ENCODE measurements at places on chromosomes 1 and 21.

DNA sequence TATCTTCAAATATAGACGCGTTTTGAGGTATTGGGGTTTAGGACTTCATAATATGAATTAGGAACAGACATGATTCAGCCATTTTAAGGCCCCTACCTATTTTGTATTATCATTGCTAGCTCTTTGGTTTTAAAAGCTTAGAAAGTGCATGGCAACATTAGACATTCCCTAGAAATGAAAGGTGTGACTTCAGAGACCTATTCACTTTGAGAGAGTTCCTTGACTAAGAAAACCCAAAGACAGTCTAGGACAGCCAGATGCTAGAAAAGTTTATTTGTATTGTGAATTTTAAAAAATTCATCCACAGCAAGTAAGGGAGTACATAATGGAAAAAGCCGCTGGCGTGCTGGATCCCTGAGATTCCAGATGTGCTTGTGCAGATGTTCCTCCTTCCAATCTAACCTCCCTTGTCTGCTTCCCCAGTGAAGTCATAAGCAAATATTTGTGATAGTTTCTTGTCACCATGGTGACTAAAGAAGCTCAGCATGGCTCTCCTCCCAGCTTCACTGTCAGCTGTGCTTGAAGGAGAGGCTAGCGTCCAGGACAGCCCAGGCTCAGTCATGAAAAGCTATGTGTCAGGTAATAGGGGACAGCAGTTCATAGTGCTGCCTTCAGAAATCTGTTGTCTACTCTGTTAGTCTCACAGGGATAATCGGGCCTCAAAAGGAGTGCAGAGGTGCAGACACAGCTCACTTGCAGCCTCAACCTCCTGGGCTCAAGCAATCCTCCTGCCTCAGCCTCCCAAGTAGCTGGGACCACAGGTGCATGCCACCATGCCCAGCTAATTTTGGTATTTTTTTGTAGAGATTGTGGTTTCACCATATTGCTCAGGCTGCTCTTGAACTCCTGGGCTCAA, 34.8 kb downstream of the KPNA6 start:
- no peak for DNase-seq

- DNase-seq = no peak
Measured at GRCh38 chr1:228349701-228350171, 56.9 kb downstream of the TRIM11 start.

DNA sequence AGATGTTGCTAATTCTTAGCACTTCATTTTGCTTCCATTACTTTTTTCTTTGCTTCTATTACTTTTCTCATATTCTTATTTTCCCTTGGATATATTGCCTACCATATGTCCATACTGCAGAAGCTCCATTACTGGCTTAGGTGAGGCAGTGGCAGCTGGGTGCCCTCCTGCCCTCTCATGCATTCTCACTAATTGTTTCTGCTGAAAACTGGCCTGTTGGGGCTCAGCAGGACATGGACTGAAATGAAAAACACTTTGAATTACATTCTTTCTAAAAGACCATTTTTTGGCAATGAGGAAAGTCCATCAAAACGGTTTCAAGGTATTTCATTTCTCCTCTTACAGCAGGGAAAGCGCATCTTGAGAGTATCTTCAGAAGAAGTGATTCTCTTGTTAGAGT, 122.9 kb downstream of the MAST2 start:
- no peak for DNase-seq

DNA sequence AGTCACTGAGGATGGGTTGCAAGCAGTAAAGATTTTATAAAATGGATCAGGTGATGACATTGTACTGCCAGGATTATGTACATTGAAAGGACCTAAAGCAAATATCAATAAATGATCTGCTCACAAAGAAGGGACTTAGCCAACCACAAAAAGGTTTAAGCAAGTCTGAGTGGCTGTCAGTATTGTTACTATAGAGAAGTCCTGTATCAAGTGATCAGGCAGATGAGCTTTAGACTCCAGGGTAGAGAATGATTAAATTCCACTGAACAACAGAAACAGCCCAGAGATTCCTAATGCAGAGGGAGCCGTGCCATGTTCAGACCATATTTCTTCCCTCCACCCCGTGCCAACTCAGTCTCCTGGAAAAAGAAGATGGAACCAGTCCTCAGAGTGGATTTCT, 138.9 kb downstream of the SETD4 start:
- no peak for DNase-seq

- no peak for DNase-seq
Measured at GRCh38 chr1:69567652-69568420, at the start of gene LRRC7. LRRC7 (plus strand) TSS chr1:69567922; CDS start chr1:69568640, 718 bp downstream.

DNA sequence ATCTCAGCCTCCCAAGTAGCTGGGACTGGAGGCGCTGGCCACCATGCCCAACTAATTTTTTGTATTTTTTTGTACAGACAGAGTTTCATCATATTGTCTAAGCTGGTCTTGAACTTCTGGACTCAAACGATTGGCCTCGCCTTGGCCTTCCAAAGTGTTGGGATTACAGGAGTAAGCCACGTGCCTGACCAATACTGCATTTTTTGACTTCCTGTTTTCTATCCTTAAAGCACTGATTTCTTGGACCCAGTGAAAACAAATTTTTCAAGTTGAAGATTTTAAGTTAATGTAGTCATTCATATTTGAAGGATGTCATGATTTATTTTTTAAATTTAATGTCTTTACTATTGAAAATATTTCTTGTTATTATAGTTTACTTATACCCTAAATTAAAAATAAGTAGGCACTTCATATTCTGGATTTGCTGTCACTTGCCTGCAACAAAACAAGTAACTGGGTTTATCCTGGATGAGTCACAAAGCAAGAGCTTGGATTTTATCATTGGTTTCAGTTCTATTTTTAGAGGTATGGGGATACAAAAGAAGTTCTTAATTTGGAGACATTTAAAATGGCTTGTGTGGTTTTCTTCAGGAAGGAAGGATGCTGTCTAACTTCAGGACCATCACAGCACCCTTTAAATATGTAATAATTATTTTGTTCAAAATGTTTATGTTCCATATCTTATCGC, 2.2 kb upstream of the VPS45 start:
- DNase-seq = no peak

- no peak for DNase-seq
Measured at GRCh38 chr1:46278807-46279206, 24.6 kb downstream of the LRRC41 start.

GRCh38 chr21:45429221-45430175, 24.5 kb downstream of the COL18A1 start:
- DNase-seq = no peak

DNA sequence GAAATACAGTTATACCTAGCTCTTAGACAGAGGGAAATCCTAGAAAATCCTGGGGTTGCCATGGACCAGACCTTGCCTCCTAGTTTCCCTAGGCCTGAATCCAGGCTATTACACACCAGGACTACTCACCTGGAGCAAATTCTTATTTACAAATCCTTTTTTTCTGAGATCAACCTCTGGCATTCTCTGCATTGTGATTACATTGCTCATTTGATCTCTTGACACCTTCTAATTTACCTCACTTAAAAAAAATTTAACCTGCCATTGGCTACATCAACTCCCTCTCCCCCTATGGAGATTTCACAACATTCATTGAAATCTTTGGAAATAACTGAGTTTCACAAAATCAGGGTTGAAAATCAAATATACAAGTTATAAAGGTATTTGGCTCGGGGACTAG, 2.9 kb upstream of the C1orf105 start:
- DNase-seq = no peak

DNA sequence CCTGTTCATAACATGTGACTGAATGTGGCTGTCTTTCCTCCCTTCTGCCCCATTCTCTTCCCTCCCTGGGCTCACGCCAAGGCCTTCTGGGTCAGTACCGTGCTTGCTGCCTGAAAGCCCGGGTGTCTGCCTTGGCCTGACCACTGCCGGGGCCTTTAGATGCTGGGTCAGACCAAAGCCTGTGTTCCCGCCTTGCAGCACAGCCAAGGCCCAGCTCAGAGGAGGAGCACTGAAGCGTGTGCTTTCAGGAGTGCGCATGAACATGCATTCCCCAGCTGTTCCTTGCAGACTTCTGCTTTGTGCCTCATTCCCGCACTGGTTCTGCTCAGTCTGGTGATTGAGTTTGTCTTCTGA, 27.0 kb upstream of the SARS1 start:
- no peak for DNase-seq

DNA sequence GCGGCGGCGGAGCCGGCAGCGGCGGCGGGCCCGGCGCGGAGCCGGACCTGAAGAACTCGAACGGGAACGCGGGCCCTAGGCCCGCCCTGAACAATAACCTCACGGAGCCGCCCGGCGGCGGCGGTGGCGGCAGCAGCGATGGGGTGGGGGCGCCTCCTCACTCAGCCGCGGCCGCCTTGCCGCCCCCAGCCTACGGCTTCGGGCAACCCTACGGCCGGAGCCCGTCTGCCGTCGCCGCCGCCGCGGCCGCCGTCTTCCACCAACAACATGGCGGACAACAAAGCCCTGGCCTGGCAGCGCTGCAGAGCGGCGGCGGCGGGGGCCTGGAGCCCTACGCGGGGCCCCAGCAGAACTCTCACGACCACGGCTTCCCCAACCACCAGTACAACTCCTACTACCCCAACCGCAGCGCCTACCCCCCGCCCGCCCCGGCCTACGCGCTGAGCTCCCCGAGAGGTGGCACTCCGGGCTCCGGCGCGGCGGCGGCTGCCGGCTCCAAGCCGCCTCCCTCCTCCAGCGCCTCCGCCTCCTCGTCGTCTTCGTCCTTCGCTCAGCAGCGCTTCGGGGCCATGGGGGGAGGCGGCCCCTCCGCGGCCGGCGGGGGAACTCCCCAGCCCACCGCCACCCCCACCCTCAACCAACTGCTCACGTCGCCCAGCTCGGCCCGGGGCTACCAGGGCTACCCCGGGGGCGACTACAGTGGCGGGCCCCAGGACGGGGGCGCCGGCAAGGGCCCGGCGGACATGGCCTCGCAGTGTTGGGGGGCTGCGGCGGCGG, 1.0 kb downstream of the ARID1A start:
- peak; percentile 70 for DNase-seq

DNA sequence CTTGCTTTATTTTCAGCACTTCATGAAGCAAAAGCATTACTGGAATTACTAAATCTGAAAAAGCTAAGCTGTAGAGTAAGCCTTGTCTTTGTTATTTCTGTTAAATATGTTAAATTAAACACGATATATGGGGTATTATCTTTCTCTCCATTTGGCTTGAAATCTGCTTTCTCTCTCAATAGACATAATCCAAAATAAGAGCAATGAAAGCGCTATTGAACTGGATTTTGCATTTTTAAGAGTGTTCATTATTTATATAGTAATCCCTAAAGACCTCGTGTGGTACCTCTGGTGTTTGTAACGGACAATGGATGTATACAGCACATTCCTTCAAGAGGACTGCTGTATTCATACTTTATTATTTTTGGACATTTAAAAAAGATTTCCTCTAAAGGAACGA, 91.5 kb upstream of the KCNE2 start:
- DNase-seq = no peak

GRCh38 chr1:231310391-231310934, 27.2 kb downstream of the EXOC8 start:
- DNase-seq = no peak

DNA sequence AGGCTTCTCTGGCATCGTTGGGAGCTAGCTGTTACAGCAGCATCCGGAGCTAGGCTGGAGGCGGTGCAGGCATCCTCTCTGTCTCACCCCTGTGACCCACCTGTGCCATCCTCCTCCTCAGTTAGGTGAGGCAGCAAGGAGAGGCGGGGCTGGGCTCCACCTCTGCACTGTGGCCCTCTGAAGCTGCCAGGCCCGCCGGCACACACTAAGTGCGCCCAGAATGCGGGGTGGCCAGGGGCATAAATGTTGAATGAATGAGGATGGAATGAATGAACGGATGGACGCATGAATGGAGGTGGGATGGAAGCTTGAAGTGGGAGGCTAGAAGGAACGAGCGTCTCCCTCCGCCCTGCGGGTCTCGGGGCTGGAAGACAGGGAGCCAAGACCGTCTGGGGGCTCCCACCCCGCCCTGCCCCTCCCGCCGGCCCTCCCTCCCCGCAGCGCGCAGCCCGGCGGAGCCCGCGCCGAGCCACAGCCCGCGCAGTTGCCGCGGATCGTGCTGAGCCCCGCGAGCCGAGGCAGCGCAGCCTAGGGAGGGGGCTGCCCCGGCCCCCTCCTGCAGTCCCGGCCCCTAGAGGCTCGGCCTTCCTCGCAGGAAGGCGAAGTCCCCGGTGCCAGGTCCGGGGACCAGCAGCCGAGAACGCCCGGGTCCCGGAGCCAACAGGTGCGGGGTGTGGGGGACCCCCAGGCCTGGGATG, at the start of gene HCRTR1:
Gene HCRTR1 (plus strand): TSS at position 472 of the 698 bp plus-strand sequence. CDS start 1,504 bp downstream, outside the sequence.
- DNase-seq = no peak

GRCh38 chr1:155847823-155848529, 9.0 kb downstream of the GON4L start:
- DNase-seq = no peak

GRCh38 chr21:33514229-33514628, 22.7 kb upstream of the DNAJC28 start:
- no peak for DNase-seq

DNA sequence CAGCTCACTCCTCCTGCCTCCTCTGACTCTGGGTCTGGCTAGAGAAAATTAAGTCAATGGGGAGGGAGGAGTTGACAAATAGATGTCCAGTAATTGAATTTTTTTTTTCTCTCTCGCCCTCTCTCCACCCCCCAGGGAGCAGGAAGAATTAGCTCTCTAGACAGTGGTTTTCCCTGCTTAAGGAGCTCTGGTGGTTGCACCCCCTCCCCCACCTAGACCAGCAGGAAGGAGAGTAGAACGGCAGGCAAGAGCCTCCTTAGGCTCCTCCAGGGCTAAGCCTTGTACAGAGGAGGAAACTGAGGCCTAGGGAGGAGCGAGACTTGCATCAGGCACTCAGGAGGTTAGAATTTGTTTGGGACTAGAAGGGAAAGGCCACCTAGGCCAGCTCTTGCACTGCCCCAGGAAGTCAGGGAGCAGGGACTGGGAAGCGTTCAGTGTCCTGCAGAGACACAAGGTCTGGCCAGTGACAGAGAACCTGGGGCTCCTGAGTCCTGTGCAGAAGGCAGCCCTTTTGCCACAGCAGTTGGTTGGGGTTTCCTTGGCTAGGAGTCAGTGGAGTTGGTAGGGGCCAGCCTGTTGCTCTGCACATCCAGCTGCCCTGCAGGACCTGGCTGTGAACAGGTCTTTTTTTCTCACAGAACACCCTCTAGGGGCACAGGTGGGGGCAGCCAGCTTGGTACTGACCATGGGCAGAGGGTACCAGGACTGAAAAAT, 49.5 kb upstream of the ACOT11 start:
- no peak for DNase-seq

- peak; percentile 49 for DNase-seq
Measured at GRCh38 chr1:182595641-182596240, 6.7 kb upstream of the RNASEL start.

DNA sequence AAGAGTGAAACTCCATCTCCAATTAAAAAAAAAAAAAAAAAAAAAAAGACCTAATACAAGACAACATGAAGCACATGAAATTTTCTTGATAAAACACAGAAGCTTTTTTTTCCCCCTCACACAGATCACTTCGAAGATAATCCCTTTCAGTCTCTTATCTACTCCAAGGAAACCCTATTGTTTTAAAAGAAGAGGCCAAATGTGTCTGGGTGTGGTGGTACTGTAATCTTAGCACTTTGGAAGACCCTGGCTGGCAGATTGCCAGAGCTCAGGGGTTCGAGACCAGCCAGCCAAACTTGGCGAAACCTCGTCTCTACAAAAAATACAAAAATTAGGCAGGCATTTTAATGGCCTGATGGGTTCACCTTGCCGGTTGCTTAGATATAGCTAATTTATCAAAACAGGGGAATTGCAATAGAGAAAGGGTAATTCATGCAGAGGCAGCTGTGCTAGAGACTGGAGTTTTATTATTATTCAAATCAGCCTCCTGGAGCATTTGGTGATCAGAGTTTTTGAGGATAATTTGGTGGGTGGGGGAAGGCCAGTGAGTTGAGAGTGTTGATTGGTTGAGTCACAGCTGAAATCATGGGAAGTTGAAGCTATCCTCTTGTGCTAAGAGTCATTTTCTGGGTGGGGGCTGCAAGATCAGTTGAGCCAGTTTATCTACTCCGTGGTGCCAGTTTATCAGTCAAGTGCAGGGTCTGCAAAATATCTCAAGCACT, 62.5 kb downstream of the SLC16A1 start:
- DNase-seq = no peak

Measured in CD4-positive, CD25-positive, alpha-beta regulatory T cell (primary cell).